ENCODE measurements at places on chromosomes 1 and 21.

DNA sequence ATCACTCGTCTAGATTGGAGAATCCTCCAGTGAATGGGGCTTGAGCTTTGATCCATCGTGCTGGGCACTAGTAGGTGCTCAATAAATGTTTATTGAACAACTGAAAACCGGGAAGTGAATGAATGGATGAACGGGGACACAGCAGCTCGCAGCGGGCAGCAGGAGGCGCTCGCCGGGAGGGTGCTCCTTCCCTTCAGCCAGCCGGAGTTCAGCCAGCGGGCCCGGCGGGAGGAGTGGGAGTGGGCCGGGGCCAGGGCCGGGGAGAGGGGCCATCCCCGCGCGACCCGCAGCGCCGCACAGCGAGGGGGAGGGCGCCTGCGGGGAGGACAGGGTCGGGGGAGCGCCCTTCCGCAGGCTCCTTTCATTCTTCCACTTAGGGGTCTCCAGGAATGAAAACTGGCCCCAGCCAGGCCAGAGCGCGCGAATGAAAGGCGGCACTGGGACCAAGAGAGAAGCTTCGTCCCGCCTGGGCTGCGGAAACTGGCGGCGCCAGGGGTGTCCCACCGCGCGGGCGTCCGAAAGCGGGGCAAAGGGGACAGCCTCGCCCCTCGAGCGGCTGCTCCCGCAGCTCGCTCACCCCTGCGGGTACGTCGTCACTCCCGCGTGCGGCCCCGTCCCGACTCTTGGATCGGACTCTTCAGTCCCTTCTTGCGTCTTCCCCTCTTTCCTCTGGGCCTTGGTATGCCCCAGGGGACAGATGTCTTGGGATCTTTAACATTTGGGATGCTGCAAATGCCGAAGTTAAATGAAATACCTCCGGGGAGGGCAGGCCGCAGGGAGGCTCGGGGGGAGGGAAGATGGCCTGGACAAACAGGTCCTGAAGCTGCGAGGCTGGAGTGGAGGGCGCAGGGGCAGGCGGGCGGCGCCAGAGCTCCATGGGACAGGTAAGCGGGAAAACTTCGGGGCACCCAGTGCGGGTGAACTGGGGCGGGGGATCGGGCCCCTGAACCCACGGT, 3.6 kb upstream of the INAVA start:
- DNase-seq, result no peak

DNA sequence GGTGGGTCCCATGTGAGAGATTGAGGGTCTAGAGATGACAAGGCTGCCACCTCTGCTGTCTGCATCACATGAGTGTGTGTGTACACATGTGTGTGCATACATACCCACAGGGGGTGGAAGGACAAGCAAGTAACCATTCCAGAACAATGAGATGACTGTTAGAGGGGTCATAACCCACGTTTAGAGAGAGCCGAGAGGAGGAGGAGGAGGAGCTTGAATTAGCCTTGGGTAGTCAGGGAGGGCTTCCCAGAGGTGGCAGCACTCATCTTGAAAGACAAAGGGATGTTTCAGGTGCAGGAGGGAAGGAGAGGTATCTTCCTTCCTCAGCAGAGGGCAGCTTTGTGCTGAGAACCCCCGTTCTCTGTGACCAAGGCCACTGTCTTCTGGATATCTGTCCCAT, 21.3 kb downstream of the TNFRSF1B start:
- no peak for DNase-seq

DNA sequence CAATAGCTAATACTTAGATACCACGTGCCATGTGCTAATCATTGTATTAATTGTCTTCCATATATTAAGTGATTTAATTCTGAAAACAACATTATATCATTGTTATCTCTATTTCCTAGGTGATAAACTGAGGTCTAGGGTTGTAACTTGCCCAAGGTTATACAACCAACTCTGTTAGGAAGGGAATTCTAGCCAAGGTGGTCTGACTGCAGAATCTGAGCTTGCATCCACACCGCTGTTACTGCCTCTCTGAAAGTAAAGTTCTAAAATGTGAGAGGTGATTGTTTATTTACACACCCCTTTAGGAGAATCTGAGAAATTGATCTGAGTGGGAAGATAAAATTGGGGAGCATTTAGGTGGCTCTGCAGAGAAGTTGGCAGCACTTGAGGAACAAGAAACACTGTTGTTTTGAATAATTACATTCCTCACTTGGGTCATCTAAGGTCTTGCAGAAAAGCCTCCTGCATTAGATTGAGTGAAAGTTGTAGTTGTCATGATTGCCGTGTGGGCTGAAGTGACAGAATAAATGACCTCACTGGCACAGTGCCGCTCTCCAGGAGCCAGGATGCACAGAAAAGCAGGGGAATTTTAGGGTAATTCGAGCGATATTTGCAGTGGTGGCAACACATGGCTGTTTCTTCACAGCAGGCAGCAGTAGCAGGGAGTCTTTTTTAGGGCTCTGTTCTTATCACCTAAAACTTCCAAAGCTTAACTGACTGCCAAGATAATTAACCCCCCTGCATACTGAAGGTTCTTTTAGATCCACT, 121.7 kb downstream of the ADGRL4 start:
- DNase-seq, result no peak

GRCh38 chr1:161261261-161262235, 3.0 kb downstream of the PCP4L1 start:
- peak; percentile 16 for DNase-seq

DNA sequence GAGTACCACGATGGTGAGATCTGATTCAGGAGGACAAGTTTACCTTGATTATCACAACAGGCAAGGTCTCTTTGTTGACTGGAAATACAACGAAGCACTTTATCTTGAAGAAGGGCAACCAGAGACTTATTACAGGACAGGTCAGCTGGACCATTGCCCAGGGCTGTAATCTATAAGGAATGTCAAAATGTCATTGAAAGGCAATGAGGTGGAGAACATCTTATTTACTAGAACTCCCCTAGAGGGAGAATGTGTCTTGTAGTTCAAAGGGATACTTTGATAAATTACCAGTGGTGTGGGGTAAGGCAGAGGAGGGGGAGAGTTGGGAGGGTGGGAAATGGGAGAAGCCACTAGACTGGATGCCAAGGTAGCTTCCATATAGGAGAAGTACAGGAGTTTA, 212.3 kb downstream of the NCAM2 start:
- DNase-seq, result no peak

DNA sequence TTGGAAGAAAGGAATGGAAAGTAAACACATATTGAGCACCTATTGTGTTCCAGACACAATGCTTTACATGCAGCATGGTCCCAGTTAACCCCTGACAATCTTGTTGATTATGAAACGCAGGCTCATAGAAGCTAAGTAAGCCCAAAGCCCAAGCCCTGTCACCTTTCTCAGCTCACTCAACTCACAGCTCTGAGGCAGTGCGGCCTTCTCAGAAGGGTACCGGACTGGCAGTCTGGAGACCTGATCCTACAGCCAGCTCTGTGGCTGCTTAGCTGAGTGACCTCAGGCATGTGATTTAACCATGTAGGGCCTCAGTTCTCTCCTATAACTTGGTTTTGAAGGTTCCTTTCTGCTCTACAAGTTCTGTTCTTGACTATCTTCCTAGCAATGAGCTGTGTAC, 464 bp upstream of the RNASEL start:
- no peak for DNase-seq

DNA sequence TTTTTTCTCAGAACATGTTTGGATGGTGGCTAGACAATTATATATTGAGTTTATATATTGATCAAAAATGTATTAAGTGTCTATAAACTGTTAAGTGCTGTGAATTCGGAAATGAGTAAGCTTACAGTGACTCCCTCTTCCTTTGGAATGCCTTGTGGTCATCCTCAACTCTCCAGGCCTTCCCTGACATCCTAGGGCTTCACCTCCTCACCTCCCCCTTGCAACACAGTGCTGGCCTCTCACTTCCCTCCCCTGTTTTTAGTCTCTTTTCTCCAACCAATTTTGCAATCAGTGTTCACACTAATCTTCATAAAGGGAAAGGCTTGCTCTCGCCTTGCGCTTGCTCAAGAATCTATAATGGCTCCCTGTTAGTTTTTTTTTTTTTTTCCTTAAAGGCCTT, 95.1 kb upstream of the C1orf21 start:
- DNase-seq, result no peak

GRCh38 chr1:226960944-226961765, 21.1 kb downstream of the COQ8A start:
- no peak for DNase-seq

GRCh38 chr21:43611598-43612369, 47.5 kb downstream of the HSF2BP start:
- DNase-seq, result peak; percentile 30

GRCh38 chr1:11898831-11899467, 27.3 kb downstream of the KIAA2013 start:
- DNase-seq, result no peak

GRCh38 chr1:6384962-6385361, 8.6 kb downstream of the ACOT7 start:
- no peak for DNase-seq

DNA sequence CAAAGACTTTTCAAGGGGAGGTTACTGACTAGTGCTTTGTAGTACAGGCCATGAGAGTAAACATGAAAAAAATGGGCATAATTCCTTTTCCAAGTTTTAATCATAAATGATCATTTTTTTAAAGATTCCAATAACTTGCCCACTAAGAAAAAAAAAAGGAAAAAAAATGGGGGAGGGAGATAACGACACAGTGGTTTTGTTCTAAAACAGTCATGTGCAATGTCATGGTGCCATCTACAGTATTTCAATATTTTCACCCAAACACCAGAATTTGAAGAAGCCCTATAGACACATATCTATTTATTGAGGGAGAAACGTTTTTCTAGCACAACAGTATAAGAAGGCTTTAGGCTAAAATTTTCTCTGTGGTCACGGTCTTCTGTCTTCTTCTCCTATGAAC, 250.2 kb downstream of the LTN1 start:
- DNase-seq, result no peak

GRCh38 chr1:212315907-212316306, 30.7 kb downstream of the PPP2R5A start:
- DNase-seq, result no peak

- no peak for DNase-seq
These were observed 396 bp downstream of the ELAVL4 start for GRCh38 chr1:50109116-50109515.

- no peak for DNase-seq
These were observed 61.1 kb upstream of the DMRTB1 start for GRCh38 chr1:53398091-53398490.

GRCh38 chr21:45979651-45980050, 1.9 kb upstream of the COL6A1 start:
- DNase-seq, result no peak

DNA sequence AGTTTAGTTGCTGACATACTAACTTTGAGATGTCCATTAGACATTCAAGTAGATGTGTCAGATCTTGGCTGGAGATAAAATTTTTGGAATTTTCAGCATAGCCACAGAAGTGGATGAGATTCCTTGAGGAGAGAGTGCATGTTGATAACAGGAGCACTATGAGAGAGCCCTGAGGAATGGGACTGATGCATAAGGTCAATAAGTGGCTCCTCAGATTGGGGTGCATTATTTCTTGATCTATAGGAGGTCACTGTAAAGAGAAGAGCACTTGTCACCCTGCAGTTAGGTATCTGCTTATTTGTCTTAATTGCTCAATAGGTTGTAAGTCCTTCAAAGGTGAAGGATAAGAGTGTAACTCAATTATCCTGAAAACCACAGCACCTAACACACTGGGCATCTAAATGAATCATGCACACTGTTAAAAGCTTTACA, 52.0 kb upstream of the TACSTD2 start:
- no peak for DNase-seq

- no peak for DNase-seq
These were observed 3.9 kb upstream of the TGFBR3 start for GRCh38 chr1:91889717-91890459.

- DNase-seq, result no peak
These were observed 94.1 kb downstream of the ABCA4 start for GRCh38 chr1:94026619-94027380.

DNA sequence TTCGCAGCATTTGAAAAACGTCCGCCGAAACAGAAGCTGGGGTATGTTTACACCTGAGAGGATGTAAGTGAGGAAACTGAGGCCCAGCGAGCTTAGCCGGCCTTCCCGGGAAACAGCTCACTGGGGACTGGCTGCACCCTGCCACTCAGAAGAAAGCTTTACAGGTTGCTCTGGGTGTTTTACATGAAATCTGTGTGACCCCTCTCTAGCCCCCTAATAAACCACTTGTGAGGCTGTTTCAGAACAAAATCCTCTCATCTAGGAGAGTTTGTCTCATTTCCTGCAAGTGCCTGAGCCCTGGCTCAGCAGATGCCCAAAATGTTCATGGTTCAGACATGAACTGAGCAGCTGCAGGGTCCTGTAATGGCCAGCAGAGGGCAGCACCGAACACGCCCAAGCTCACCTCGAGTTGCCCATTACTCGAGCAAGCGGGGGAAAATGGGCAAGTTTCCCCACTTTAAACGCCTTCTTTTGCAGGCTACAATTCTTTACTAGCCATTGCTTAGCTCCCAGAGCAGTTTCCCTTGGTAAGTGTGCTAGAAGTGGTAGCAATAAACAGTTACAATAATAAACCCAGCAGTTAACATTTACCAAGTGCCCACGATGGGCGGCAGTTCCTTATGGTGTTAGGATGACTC, 76.4 kb downstream of the FHAD1 start:
- DNase-seq, result peak; percentile 77

DNA sequence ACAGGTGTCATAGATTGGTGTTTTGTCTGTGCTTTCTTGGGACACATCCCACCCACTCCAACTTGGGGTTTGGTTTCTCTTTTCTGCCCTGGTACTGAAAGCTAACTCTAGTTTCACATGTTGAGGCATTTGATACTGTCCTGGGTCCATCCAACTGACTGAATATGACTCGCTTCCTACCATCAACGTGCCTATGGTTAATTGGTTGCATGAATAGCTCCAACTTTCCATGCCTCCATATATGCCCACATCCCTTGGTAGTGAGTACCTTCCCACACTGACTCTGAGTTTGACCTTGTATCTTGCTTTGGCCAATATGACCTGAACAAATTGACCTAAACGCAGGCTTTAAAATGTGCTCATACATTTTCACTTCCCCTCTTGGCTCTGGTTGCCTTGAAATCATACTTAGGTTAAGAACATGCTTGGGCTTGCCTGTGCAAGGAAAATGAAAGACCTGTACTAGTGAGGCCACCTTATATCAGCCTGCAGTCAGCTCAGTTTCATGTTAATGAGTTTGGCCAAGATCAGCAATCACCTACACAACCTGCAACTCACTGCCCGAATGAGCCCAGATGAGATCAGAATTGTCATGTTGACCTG, 81.0 kb upstream of the KCNK2 start:
- DNase-seq, result no peak

DNA sequence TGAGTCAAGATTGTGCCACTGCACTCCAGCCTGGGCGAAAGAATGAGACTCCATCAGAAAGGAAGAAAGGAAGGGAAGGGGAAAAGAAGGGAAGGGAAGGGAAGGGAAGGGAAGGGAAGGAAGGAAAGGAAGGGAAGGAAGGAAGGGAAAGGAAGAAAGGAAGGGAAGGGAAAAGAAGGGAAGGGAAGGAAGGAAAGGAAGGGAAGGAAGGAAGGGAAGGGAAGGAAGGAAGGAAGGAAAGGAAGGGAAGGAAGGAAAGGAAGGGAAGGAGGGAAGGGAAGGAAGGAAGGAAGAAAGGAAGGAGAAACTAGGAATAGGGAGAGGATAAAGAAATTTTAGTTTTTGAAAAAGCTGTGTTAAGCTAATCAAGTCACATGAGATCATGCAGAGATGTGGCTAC, 33.4 kb upstream of the NID1 start:
- no peak for DNase-seq

- DNase-seq, result no peak
These were observed 14.0 kb downstream of the ETS2 start for GRCh38 chr21:38819719-38820159.

Data from NCI-H345 (cell line).